ENCODE measurements at places on chromosomes 4 and X. TPM values are rescaled to one million over a fixed set of nuclear protein-coding genes. Genes with fewer than 3 reads are reported as not detected.

Gene HSPA4L
- 4.8 TPM for total RNA-seq

Gene SYP
- total RNA-seq = 4.6 TPM

Gene PCDH19
- total RNA-seq = not detected

Gene SLIT2
- total RNA-seq = not detected

Gene GABRB1
- total RNA-seq = not detected

Gene EREG
- not detected for total RNA-seq

Gene CLDN2
- total RNA-seq = not detected

Gene CBLL2
- not detected for total RNA-seq
